ENCODE measurements at places on chromosomes 3 and 15. TPM values are rescaled to one million over a fixed set of nuclear protein-coding genes. Genes with fewer than 3 reads are reported as not detected.

OIP5 gene
- 1.5 TPM for total RNA-seq

CNTN4 gene
- 70.6 TPM for total RNA-seq

ST6GAL1 gene
- 48.4 TPM for total RNA-seq

AMIGO3 gene
- 0.25 TPM for total RNA-seq

BFSP2 gene
- total RNA-seq, result 0.25 TPM

GOLGA8G gene
- total RNA-seq, result not detected

SLC28A2 gene
- not detected for total RNA-seq

C3orf85 gene
- not detected for total RNA-seq

HOMER2 gene
- 31.2 TPM for total RNA-seq

PAQR9 gene
- 2.0 TPM for total RNA-seq

PPM1L gene
- total RNA-seq, result 78.4 TPM

DBR1 gene
- total RNA-seq, result 22.6 TPM
